Left lung (tissue), 14 donors: ENCODE measurements at places on chromosomes 2 and 18. TPM values are rescaled to one million over a fixed set of nuclear protein-coding genes. Genes with fewer than 3 reads are reported as not detected.
A peak's percentile ranks its signal among the peaks of the same experiment; 100 is the strongest.

- DNase-seq = peak; percentile 51
Observed at GRCh38 chr2:28709101-28709500, 42.5 kb upstream of the PPP1CB start.

RELCH gene
- 32.6 TPM for total RNA-seq

DNA sequence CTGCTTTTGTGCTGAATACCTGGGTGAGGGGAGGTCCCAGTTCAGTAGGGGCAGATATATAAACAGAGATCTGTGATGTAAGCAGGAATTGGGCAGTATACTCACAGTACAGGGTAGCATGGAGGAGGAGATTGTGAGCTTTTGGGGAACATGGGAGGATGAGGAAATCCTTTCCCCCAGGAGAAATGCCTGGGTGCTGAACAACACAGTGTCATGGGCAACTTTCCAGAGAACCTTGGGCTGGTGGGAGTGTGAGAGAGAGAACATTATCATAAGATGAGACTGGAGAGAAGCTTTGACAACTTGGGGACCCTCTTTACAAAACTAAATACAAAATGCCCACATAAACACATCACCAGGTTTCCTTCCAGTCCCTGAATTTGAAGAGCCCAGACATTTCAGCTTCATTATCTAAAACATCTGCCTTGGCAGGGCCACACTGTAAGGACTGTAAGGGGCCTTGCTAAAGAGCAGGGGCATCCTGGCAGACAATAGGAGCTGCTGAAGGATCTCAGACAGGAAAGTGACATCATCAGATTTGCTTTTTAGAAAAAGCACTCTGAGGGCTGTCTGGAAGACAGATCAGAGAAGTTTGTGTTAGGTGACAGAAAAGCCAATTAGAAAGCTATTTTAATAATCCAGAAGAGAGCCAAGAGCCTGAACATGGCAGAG lies 303.1 kb upstream of the FBXO11 start:
- DNase-seq = no peak

- DNase-seq = no peak
Observed at GRCh38 chr18:55484773-55485172, 103.2 kb downstream of the TCF4 start.

- DNase-seq = no peak
Observed at GRCh38 chr2:69742322-69742952, 503 bp downstream of the ANXA4 start.

TM4SF20 gene
- not detected for total RNA-seq

DNA sequence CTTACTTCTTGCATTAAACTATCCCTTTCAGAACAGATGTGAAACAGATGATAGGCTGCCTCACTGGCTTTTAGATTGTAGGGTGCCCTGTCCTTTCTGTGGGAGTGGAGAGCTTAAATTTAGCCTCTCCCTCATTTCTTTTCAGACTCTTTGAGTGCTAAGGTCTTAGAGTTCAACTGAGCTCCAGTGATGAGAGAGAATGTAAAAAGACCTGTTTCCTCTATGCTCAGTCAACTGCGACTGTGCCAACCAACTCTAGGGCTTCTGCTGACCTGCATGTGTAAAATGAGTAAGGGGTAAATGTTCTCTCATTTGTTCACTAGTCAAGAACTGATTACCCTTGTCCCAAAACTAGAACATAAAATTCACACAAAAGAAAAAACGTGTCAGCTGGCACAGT lies 104.8 kb upstream of the TGFA start:
- no peak for DNase-seq

DNA sequence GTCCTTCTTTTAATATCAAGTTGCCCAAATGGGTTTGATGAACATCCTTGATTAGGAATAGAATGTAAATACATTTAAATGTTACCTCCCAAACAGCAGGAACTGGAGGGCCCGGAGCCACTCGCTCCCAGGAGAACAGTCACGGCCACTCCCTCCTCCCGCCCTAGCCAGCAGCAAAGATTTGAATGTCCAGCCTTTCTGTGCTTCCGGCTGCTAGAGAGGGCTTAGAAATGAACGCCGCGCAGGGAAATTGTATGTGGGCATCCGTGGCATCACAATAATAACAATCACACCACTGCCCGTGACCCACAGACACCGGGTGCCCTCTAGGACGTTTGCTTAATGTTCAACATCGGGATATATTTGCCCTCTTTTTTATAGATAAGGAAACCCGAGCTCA lies 164.9 kb upstream of the SALL3 start:
- DNase-seq = no peak

DNA sequence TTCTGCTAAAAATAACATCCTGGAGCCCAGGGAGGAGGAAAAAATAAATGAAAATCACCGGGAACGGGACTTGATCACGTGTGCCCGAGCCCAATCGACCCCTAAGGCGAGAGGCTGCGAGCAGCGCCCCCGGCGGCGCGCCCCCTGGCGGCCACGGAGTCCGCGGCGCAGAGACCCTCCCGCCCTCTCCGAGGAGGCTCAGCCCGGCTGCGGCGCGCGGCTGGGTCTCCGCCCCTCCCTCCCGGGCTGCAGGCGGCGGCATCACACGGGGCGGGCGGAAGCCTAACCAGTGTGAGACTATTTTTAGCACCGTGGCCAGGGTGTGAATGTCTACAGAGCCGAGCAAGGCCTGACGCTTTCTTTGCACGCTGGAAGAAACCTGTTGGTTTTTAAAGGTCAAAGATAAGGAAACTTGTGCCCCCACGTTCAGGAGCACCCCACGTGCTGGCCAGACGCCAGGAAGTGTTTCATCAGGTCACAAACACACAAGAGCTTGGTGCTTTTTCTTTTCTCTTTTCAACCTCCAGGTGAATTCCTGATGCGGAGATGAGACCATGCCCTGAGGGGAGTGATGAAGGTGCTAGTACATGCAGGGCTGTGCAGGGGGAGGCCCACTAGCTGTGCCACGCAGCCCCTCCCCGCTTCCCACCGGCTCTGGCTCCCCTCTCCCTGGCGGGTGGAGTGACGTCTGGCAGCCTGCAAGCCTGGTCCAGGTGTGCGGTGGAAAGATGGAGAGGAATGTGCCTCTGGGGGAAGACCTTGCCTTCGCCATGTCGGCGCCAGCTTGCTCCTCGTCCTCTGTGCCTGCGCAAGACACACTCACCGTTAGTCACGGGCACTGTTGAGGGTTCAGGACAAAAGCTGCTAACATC lies 35.3 kb upstream of the DNMT3A start:
- DNase-seq = peak; percentile 72

CFC1 gene
- not detected for total RNA-seq

DNA sequence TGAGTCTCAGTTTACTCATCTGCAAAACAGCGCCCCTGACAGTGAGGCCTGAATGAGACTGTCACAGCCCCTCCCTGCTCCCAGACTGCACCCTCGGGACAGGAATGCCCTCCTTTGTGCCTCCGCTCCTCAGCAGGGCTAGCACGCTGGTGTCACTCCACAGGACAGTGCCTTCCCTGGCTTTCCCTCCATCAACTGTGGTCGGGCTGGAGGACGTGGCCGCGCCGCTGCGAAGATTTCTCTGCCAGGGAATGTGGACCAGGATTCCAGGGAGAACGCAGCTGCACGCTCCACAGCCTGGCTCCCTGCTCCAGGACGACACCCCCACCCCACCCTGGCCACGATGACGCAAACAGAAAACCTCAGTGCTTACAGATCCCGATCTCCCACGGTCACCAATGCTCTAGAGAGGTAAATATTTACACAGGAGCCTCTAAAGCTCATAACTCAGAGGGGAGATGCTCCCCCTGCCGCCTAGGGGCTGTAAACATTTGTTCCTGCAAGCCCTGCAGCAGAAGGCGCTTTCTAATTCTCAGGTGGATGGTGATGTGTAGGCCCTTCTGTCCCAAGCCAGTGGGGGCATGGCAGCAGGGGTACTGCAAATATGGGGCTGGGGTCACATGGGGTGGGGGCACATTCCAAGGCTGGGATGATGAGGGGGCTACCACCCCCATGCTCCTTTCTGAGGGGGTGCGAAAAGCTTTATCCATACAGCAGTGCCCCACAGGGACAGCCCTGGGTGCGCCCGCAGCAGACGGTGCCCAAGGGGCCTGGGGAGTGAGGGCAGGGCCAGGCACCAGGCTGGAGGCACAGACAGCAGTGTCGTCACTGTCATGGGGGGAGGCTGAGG lies 12.4 kb downstream of the HS6ST1 start:
- peak; percentile 32 for DNase-seq

- no peak for DNase-seq
Observed at GRCh38 chr2:183057333-183057985, 19.2 kb upstream of the NCKAP1 start.

- no peak for DNase-seq
Observed at GRCh38 chr18:44601447-44601846, 79.2 kb upstream of the SETBP1 start.

GRCh38 chr2:117056376-117056748 lies 758.1 kb upstream of the DDX18 start:
- no peak for DNase-seq

- no peak for DNase-seq
Observed at GRCh38 chr18:27175914-27176313, 9.2 kb downstream of the CHST9 start.

GRCh38 chr2:26854283-26854827 lies 6.4 kb downstream of the DPYSL5 start:
- DNase-seq = no peak

DNA sequence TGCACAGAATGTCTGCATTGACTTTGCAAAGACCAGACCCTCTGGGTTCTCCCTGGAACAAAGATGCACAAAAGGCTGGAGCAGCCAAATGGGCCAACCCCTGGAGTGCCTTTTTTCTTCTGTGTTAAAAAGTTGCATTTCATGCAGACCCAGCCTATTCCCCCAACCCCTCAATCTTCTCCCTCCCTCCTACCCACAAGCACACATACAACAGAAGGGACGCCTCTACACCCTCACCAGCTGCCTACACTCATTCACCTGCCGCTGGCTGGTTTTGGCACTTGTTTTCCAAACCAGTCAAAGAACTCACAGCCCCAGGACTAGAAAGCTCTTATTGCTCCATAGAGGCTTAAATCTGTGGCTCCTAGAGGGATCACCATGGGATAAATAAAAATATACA lies 16.6 kb downstream of the MARCHF4 start:
- DNase-seq = no peak

DNA sequence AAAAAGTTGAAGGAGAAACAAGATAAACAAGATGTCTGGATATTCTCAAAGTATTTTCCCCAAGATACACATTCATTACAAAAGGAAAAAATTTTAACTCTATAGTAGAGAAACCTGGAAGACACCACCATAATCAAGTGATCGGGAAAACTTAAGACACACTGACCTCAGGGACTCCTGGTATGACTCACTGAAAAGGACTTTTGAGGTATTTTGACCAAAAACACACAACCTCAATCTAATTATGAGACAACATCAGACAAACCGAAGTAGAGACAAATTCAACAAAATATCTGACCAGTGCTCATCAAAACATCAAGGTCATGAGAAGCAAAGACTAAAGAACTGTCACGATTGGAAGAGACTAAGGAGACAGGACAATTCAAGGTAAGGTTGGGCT lies 34.7 kb downstream of the LPIN2 start:
- no peak for DNase-seq

PKP4 gene
- 48.3 TPM for total RNA-seq

SLC20A1 gene
- 40.5 TPM for total RNA-seq

PDCD1 gene
- 1.1 TPM for total RNA-seq

EVA1A gene
- 23.2 TPM for total RNA-seq

- no peak for DNase-seq
Observed at GRCh38 chr2:171402906-171403580, 30.7 kb downstream of the METTL8 start.

- no peak for DNase-seq
Observed at GRCh38 chr2:70520825-70521224, 32.8 kb downstream of the TGFA start.

GRCh38 chr2:130366720-130367119 lies 10.9 kb downstream of the PTPN18 start:
- DNase-seq = no peak

GRCh38 chr2:121363632-121364420 lies 78.8 kb upstream of the TFCP2L1 start:
- DNase-seq = no peak

DNA sequence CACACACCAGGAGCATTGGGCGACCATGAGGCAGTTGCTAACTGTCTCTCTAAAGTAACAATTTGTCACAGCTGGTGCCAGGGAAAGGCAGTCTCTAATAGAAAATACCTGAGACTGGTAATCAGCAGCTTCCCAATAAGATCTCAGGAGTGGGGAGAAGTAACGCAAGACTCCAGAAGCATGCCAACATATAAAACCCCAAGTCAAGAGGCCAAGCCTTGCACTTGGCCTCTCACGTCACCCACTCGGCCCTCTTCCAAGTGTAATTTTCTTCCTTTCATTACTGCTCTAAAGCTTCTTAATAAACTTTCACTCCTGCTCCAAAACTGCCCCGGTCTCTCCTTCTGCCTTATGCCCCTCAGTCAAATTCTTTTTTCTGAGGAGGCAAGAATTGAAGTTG lies 455.6 kb upstream of the ACVR2A start:
- no peak for DNase-seq

- no peak for DNase-seq
Observed at GRCh38 chr2:46387292-46387691, 90.1 kb downstream of the EPAS1 start.

DNA sequence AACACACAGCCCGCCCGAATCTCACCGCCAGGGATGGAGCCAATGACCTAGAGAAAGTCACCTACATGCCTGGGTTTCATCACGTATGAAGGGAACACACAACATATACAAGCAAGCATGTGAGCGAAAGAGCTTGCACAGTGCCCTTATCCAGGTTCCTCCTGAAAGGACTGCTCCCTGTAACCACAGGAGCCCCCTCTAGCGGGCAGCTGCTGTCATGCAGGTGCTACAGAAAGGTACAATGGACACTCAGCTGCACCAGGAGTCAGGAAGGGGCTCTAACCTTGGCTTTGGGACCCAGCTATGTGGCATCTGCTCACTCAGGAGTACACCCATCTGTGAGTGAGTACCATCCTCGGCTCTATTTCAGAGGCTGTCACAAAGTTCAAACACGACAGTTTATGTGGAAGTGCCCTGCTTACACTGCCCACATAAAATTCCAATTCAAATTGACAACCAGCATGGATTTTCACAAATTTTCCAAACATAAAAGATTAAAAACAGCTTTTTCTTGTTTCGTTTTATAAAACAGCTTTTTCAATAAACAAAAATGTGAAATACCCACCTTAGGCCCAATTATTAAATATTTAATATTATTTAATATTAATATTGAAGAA lies 3.5 kb downstream of the NDUFA10 start:
- peak; percentile 87 for DNase-seq

CCDC148 gene
- total RNA-seq = 1.3 TPM

DNA sequence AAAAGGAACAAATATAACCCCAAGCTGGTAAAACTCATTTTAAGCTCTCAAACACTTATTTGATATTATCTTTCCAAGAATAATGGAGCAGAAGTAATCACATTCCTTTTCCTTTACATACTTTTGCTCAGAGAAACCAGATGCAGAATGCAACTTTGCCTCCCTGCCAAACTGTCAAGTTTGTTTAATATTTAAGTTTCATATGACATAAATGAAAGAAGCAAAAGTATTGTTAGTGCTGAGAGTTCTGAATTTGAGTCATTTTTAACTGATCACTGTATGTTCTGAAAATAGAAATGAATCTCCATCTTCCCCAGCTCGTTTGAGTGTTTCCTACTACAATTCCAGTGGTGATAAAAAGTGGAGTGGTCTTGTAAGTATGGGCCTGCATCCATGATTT lies 423.4 kb downstream of the PID1 start:
- peak; percentile 20 for DNase-seq

GRCh38 chr18:76259096-76259495 lies 235.9 kb downstream of the ZNF516 start:
- no peak for DNase-seq

QPCT gene
- 11.5 TPM for total RNA-seq
